ENCODE measurements at places on chromosomes 6 and 20.

- DNase-seq, result no peak
Measured at GRCh38 chr6:106107043-106107613, 21.0 kb downstream of the PRDM1 start.

DNA sequence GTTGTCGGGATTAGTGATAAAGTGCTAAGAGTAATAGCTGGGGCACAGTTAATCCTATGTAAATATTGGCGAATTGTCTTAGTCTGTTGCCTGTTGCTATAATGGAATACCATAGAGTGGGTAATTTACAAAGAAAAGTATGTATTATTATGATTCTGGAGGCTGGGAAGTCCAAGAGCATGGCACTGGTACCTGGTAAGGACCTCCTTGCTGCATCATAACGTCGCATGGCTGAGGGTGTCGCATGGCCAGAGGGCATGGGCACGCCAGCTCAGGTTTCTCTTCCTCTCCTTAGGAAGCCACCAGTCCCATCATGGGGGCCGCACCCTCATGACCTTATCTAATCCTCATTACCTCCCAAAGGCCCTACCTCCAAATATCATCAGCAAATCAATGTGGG lies 29.7 kb downstream of the IRF4 start:
- DNase-seq, result no peak

GRCh38 chr6:18329776-18330175 lies 57.4 kb upstream of the RNF144B start:
- no peak for DNase-seq

- no peak for DNase-seq
Measured at GRCh38 chr6:54621285-54621684, 225.3 kb upstream of the FAM83B start.

DNA sequence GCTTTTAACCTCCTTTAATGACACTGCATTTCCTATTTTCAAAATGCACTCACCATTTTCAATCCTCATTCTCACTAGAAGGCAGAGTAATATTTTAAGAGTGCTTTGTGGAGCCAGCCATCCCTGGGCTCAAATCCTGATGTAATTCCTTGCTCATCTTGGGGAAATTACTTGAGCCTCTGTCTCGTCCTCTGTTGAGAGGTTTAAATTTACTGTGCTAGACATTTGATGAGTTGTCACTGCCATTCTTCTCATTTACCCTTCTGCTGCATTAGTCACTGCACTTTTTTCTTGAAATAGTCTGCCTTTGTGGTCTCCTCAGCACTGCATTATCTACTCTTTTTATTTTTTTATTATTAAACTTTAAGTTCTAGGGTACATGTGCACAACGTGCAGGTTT lies 150.0 kb upstream of the HDDC2 start:
- DNase-seq, result no peak

DNA sequence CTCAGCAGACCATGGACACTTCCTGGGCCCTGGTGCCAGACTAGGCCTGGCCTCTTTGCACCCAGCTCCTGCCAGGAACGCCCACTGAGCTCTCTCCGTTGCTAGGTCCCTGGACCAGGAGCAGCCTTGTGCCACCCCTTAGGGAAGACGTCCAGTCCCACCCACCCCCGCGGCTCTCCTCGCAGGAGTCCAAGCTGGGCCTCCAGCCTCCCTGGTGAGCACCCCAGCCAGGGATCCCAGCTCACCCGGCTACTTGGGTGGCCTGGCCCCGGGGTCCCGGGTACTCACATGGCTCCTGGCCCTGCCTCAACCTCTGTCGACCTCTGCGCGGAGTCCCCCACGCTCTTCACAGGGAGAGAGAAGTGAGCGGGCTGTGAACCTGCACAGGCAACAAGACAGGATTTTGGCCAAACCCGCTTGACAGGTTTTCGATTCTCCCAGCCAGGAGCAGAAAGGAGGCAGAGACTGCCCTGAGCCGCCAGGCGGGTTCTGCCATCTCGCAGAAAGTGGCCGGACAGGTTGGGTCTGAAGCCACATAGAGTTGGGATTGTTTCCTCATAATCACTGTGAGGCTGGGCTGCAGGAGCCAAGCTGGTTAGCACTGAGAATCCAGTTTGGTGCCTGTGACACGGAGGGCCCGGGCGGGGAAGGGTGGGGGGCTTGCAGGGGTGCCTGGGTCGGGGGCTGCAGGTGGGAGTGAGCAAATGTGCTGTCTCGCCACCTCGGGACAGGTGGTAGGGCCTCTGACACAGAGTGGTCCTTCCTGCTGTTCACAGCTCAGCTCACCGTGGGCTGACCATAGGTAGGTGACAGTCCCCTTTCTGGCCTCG lies at the start of gene RBBP8NL:
Gene RBBP8NL (minus strand): TSS at position 368 of the 830 bp plus-strand sequence. CDS start 7,892 bp downstream, outside the sequence.
- DNase-seq, result no peak

- DNase-seq, result no peak
Measured at GRCh38 chr6:27187231-27188060, 60.1 kb upstream of the PRSS16 start.

DNA sequence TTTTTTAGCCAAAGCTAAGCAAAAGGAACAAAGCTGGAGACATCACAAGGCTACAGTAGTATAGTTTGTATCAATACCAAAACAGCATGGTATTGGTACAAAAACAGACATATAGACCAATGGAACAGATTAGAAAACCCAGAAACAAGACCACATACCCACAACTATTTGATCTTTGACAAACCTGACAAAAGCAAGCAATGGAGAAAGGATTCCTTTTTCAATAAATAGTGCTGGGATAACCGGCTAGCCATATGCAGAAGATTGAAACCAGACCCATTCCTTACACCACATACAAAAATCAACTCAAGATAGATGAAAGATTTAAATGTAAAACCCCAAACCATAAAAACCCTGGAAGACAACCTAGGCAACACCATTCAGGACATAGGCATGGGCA lies 5.0 kb downstream of the RFPL4B start:
- no peak for DNase-seq

- DNase-seq, result no peak
Measured at GRCh38 chr6:28875191-28875747, 48.5 kb downstream of the TRIM27 start.

- no peak for DNase-seq
Measured at GRCh38 chr20:51796340-51796739, 6.0 kb downstream of the SALL4 start.
